ENCODE measurements at places on chromosomes 5 and 9.

GRCh38 chr5:154260224-154260927 is 69.8 kb downstream of the GALNT10 start:
- no peak for DNase-seq

DNA sequence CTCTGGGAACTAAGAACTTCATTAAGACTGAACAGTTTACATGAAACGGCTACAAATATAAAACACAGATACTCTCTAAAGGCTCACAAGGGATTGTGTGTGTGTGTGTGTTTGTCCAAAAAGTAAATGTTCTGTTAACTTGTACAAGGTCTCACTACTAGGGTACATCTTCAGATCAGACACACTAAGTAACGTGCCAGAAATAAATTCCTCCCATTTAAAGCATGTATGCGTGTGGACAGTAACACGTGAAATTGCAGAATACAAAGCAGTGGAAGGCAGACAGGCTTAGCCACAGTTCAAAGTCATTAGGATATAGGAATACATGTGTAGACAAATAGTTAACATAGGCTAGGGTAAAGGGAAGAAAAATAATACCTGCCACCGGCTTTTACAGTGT is 1.8 kb downstream of the BNC2 start:
- DNase-seq: no peak

- DNase-seq: no peak
These were observed 52.6 kb downstream of the SRFBP1 start for GRCh38 chr5:122014236-122014935.

- no peak for DNase-seq
These were observed 255.4 kb downstream of the GOLPH3 start for GRCh38 chr5:31918739-31919138.

- no peak for DNase-seq
These were observed 31.6 kb downstream of the DAP start for GRCh38 chr5:10729320-10730042.

DNA sequence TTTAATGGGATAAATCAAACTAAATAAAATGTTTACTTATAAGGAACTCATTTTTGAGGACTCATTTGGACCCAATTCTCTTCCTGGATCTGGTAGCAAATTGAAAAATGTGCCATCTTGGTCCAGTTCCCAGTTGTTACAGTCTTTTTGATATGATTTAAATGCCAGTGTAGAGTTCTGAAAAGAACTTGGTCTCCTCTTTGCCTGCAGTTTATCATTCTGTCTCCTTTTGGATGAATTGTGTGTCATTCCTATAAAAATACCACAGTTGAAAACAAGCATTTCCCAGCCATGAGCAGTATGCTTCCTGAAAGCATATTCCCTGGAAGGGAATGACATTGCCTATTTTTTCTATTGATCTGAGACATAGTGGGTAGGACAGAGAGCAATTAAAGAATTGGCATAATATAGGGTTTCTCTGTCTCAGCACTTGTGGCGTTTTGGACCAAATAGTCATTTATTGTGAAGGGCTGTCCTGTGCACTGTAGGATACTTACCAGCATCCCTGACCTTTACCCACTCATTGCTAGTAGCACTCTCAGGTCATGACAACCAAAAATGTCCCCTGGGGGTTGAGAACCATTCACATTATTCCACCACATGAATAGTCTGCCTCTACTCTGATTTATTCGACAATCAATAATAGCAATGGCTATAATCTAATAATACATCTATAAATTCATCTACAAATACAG is 181.8 kb downstream of the NXNL2 start:
- no peak for DNase-seq

GRCh38 chr9:104934691-104935500 is 6.9 kb upstream of the ABCA1 start:
- no peak for DNase-seq

DNA sequence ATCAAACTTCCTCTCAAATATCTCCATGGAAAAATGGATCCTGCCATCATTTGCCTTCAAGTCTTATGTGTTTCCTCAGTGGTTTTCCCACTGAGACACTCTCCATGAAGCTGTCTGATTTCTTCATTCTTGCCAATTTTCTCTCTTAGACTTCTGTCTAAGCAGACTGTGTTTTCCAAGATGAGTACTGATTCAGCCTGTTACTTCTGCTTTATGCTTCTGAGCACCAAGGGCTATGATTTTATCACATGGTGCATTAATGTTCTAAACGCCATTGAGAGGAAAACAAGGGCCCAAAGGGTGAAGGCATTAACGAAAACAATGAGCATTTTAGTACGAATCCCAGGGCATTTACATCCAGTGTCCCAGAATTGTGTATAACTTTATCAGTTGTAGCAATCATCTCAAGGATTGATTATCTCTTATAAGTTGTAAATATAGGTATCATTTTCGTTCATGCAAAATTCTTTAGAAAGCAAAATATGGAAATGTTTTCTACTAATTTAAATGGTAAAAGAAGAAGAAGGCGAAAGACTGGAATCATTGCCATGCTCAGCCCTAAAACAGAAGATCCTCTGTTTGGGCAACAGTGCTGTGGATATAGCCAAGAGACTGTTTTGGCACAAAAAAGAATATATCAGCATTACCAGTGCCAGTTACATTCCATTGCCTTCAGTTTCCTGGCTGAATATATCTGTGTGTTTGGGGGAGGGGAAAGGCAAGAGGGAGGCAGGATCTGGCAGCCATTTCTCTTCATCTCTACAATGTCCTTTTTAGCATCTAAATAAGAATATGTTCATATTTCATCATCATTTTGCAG is 537.6 kb downstream of the ANXA1 start:
- DNase-seq: peak; percentile 69

DNA sequence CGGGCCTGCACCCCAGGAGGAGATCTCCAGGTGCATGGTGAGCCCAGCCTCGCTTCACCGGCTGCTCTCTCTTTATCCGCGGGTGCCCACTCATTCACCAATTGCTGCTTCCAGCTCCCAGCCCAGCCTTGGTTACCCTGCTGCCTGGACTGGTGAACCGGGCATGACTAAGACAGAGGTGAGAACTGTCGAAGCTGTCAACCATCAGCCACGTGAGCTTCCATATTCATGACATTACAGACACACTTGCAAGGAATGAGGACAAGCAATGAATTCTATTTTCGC is 220.5 kb downstream of the ROR2 start:
- no peak for DNase-seq

DNA sequence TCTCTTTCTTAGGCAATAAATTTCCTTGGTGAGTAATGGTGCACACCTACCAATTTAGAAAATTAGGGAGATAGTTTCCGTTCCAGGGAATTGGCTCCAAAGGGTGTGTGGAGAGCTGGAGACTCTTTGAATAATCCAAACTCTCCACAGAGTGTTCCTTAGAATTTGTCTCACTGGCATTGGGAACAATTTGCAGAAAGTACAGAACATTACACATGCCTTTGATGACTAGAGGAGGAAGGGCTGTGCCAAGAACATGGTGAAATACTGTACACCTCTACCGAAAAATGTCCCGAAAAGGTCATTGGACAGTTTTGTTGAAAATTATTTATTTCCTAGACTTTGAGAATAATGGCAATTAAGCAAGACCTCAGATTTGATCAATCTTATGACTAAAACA is 214.2 kb upstream of the MPDZ start:
- DNase-seq: no peak

DNA sequence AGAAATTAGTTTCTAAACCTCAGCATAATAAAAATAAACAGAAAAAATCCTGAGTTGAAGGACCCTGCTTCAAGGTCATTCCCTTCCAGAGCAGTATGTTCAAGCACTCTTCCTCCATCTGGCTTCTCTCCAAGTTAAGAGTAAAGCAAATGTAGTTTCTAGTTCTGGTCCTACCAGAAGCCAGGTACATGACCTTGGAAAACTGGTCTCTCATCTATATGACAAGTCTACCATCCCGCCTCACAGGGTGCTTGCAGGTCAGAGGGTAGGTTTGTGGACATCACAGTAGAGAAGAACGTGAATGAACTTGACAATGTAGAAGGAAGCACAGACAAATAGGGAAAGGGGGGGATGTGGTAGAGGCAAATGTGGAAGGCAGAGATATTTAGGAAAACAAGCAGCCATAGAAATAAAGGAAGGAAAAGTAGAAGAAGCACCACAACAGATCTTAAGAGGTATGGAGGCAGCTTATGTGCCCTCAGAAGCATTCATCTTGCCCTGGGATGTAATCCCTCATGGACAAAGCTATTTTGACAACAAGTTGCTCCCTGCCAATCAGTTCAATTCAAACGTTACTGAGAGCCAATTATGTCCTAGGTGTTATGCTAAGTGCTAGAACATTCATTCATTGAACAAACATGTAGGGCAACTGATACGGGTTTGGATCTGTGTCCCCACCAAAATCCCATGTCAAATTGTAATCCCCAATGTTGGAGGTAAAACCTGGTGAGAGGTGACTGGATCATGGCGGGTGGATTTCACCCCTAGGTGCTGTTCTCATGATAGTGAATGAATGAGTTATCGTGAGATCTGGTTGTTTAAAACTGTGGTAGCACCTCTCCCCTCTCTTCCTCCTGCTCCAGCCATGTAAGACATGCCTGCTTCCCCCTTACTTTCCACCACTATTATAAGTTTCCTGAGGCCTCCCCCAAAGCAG is 23.7 kb upstream of the CTNNAL1 start:
- no peak for DNase-seq

- no peak for DNase-seq
These were observed 32.0 kb downstream of the RGS3 start for GRCh38 chr9:113495526-113495925.

DNA sequence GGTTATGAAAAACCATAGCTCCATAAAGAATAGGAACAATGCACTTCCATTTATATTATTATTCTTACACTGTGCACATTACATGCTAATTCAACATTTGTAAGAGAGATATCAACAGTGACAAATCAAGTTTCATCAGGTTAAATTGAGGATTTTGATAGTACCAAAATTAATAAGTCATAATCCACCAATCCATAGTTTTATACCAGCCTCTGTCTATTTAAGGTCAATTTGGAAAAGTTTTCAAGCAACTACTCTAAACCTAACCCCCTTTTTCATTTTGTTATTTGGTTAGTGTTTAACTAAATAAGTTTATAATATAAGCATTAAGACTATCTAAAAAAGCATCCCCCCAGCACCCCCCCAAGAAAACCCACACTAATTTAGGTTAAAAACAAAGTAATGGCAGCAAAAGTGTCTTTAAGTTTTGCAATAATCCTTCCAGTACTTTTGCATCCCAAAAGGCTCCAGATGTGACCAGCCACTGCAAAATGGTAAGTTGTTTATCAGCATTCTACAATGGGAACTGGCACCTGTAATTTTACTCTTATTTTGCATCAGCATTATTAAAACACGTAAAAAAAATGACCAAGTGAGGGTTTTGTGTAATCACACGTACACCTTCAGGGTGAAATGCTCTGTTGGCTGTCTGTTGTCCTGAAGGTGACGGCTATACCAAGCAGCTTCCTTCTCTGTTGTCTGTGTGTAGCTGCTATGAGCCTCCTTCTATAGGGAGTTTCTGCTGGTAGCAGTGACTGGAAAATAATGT is 36.8 kb upstream of the SSBP2 start:
- DNase-seq: peak; percentile 56

DNA sequence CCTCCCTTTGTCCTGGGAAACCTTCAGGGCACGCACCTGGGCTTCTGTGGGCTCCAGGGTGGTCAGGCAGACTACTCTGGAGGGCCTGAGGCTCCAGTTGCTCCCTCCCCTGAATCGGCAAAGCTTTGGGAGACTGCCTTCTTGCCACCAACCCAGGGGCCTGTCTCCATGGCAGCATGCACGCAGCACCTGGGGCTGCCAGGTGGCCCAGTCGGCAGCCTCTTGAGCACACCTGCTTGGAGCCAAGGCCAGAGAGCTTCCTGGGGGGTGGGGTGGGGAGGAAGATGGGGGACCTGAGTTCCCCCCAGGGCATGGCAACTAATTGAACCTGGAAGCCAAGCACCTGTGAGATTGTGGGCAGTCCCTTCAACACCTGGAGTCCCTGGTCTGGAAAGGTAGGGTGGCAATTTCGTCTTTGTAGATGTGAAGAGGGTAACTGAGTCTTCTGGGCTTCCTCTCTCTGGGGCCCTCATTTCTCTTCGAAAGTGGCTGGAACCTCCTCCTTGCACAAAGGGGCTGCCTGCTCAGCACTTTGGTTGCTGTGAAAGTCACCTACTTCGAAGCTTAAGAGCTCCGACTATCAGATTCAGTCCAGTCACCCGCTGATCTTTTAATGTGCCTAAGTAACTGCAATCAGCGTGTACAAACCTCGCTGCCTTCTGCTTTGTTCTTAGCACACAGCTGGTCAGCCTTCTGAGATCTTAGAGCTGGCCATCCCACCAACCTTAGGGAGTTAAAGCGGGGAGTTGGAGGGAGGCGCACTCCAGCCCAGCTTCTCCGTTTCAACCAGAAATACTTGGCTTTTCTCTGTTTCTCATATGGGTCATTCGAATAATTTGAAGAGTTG is 4.0 kb downstream of the RNF183 start:
- DNase-seq: no peak

DNA sequence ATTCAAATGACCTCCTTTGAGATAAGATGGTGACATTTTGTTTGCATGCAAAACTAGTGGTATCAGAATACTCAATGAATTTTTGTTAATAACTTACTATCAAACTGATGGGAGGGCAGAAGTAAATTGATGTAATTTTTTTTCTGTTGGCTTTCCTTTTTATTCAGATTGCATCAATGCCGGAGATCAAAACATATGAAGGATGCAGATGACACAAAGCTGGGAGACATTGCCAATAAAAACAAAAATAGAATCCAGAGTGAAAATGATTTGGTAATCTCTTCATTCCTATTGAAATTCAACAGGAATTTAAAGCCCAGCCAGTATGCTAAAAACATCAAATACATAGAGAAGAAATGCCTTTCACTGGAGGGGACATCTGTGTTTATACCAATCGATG is 1655.3 kb upstream of the C9orf72 start:
- no peak for DNase-seq

DNA sequence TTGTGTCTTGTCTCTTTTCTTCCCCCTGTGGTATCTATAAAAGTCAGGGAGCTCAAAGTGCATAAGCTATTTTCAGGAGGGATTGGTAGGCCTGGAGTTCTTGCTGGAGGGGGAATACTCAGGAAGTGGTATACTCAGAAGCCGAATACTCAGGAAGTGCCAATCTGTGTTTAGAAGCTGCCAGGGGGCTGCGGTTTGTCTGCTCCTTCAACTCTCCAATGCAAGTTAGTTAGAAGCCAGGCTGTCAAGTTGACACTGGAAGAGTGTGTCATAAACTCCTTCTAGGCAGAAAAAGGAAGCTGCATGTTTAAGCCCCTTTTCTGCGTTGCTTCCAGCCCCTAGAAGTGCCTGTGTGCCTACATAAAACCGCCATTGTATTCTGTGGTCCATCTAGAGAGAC is 366.5 kb downstream of the TAF11L14 start:
- DNase-seq: no peak
